ENCODE measurements at places on chromosomes 13 and 19.

- no peak for DNase-seq
These were observed 62.8 kb upstream of the LRCH1 start for GRCh38 chr13:46490129-46490528.

- no peak for DNase-seq
These were observed 92.9 kb upstream of the SGCG start for GRCh38 chr13:23087880-23088279.

DNA sequence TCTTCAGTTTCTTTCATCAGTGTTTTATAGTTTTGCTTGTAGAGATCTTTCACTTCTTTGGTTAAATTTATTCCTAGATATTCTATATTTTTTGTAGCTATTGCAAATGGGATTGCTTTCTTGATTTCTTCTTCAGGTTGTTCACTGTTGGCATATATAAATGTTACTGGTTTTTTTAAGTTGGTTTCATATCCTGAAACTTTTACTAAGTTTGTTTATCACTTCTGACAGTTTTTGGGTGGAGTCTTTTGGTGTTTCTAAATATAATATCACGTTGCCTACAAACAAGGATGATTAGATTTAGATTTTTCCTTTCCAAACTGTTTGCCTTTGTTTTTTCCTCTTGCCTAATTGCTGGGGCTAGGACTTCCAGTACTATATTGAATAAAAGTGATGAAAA lies 109.7 kb downstream of the PAN3 start:
- DNase-seq: no peak

- DNase-seq: no peak
These were observed 2.3 kb downstream of the PODNL1 start for GRCh38 chr19:13935765-13936510.

DNA sequence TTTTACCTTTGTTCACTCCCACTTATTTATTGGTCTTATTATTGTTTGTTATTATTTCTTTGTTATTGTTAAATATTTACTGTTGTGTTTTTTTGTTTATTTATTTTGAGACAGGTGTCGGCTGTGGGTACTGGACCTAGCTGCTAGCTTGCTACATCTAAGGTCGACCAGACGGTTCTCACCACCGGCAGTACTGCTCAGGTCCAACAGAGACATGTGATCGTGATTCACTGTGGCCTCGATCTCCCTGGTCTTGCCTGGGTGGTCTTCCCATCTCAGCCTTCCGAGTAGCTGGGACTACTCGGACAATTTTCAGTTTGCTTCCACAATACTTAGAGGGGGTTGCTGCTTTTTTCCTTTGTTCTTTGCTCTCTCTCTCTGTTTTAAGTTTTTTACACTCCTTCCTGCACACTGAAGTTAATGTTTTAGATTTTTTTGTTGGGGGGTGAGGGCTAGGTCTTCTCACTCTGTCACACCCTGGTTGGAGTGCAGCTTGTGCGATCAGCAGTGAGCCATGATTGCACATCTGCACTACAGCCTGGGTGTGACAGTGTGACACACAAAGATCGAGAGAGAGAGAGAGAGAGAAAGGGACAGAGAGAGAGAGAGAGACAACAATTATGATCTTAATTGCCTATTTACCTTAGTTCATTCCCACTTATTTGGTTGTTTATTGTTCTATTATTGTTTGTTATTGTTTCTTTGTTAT lies 1432.4 kb downstream of the UQCRFS1 start:
- DNase-seq: no peak

- DNase-seq: no peak
These were observed 4.7 kb downstream of the PNMA8A start for GRCh38 chr19:46466536-46467196.

GRCh38 chr13:36148446-36148845 lies 17.3 kb upstream of the DCLK1 start:
- DNase-seq: no peak

DNA sequence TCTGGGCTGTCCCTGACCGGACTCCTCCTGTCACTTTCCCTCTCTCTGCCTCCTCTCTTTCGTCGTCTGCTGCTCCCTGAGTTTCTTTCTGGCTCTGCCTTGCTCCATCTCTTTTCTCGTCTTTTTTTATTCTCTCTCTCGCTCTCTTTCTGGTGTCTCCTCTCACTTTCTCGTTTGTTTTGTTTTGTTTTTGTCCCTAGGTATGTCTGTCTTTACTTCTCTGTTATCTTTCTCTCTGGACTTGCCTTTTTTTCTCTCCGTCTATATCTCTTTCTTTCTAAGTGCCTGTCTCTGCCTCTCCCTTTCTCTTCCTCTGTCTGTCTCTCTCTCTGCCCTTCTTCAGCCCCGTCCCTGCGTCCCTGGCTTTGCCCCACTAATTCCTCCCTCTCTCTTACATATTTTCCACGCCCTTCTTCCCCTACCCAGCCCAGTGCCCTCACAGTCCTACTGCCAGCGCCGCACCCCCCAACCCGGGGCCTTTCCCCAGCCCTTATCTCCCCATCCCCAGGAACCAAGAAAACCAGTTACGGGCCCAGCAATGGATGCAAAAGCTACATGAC lies 48.1 kb upstream of the SHKBP1 start:
- DNase-seq: no peak

GRCh38 chr19:19489804-19490204 lies 25.5 kb downstream of the TSSK6 start:
- no peak for DNase-seq

GRCh38 chr13:31859571-31859970 lies 120.2 kb downstream of the RXFP2 start:
- DNase-seq: no peak

DNA sequence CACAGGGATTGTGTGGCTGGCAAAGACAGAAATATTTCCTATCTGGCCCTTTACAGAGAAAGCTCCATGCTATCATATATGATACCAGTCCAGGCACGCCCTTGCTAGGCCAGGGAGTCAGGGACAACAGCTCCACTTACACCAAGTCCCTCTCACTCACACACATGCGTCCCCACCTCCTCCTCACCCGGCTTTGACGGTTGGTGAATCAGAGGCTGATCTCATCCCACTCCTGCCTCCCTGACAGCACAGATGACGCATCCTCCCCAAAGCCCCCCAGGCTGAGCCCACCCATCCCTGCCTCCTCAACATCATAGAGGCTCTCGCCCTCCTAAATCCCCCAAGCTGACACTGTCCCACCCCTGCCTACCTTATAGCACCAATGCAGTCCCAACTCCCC lies 62.7 kb downstream of the F2RL3 start:
- no peak for DNase-seq

GRCh38 chr13:51614350-51614786 lies 30.1 kb downstream of the WDFY2 start:
- DNase-seq: no peak

- no peak for DNase-seq
These were observed 170.0 kb upstream of the TSHZ3 start for GRCh38 chr19:31519256-31519655.

DNA sequence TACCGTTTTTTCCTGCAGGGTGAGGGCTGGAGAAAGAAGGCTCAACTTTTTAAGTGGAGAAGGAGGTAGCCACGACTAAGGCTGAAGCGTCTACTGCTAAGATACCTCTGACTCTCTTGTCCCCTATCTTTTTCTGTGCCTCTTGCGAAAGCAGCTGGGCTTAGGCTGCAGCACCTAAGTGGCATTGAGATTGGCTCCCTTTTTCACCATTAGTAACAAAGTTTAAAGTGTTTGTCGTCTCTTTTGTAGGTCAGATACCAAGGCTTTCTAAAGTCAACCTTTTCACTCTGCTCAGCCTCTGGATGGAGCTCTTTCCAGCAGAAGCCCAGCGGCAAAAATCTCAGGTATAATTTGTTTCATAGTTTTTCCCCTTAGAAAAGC lies 887 bp downstream of the CDADC1 start:
- no peak for DNase-seq

DNA sequence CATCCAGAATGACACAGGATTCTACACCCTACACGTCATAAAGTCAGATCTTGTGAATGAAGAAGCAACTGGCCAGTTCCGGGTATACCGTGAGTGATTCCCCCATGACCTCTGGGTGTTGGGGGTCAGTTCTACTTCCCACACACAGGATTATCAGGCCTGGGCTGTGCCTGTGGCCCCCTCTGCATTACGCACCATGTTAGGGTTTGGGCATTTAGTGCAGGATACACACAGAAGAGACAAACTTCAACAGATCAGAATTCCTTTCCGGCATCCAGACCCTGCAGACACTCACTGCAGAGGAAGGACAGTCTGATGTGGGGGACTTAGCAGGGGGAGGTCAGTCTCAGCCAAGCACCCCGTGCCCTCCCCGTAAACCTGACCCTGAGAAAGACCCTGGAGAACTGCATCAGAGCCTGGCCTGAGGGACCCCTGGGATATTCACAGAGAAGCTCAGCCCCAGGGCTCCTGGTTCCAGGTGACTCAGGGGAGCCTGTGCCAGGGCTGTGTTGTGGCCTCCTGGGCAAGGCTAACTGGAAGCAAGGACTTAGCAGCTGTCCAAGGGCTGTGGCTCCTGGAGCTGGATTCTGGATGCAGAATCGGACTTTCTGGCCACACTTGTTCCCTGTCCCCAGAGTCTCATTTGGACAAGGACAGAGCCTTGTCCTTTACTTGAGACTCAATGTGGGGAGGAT lies 1.7 kb downstream of the CEACAM5 start:
- DNase-seq: no peak

DNA sequence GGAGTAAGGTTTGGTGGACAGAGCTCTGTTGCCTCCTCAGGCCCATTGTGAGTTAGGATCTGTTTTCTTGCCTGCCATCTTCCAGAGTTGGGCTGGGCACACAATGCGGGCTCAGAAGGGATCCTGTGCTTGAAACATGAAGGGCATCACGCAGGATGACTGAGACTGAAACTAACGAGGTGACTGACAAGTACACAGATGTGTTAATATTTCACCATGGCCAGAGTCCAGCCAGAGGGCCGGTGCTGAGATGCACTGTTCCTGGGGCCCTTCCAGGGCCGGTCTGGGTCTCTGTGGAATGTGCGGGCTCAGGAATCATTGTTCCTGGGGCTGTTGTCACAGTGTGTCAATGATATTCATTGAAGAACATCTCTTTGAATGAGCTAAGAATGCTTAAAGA lies 163.7 kb downstream of the URI1 start:
- no peak for DNase-seq

DNA sequence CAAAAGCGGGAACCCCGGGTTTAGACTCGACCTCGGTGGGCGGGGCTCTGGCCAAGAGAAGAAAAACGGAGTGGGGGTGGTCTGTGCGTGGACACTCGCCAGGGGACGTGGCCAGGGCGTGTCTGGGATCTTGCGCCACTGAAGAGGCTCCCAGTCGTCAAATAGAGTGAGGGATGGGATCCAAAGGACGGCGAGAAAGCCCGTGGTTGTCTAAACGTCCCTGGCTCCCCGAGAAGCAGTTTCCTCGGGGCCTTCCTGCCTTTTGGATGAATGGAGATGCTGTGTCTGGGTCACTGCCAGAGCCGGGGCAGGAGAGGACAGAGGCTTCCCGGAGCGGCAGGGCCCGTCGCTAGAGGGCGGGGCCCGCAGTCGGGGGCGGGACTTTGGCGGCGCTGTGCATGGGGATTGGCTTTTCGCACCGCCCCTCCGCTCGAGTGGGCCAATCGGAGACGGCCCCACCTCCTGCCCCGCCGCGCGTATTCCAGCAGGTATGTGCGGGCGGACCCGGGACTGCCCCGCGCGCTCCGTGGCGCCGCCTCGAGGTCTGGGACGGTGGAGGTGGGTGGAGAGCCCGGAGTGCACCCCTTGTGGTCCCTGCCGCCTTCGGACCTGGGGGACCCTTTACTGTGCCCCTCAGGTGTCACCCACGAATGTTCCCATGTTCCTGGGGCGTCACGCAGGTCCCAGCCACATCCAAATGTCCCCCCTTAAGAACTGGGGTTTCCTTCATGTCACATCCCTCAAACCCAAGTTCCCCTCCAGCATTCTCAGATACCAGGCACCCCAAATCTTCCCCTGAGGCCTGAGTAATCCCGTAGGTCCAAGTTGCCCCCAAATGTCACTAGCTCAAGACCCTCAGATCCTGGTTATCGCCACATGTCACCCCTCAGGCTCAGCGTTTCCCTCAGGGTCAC lies 38.3 kb downstream of the ZSWIM4 start:
- DNase-seq: no peak

Measured in right renal pelvis (tissue), 4 donors.